ENCODE measurements at places on chromosomes 7 and 10.

- DNase-seq = no peak
These were observed 157.4 kb upstream of the MAGI2 start for GRCh38 chr7:79610748-79611304.

- no peak for DNase-seq
These were observed 8.6 kb downstream of the CALN1 start for GRCh38 chr7:72403458-72404076.

GRCh38 chr10:88186335-88186734, 322.9 kb downstream of the PTEN start:
- DNase-seq = no peak

- DNase-seq = no peak
These were observed 2.1 kb downstream of the ADK start for GRCh38 chr10:74153123-74153522.

DNA sequence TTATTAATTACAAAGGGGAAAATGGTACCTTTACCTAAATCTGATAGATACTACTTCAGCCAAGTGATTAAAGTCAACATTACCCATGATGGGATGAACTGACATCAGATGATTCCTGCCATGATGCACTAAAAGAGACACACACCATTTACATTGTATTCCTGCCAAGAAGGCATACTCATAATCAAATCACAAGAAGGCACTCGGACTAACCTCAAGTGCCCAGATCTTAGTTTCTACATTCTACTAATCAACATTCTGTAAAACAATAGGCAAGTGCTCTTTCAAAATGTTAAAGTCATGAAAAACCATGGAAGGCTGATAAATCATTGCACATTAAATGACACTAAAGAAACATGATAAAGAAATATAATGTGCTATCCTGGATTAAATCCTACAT, 44.4 kb downstream of the SLC35G1 start:
- DNase-seq = no peak

GRCh38 chr10:66748217-66748616, 177.6 kb upstream of the LRRTM3 start:
- no peak for DNase-seq

DNA sequence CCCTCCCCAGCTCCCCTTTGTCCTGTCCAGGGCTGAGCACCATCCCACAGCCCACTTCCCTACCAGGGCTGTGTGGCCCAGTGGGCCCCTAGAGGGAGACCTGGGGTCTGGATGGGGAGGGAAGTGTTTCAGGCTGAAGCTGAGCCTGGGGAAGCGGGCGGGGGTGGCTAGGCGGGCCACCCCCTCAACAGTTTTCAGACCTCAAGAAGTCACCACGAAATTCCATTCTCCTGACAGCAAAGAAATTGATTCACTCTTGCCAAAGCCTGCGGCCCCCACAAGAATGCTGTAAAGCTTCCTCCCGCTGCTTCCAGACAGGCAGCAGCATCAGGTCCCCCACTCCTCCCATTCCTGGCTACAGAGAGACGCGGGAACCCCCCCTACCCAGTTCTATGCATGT, 2.5 kb upstream of the LFNG start:
- no peak for DNase-seq

DNA sequence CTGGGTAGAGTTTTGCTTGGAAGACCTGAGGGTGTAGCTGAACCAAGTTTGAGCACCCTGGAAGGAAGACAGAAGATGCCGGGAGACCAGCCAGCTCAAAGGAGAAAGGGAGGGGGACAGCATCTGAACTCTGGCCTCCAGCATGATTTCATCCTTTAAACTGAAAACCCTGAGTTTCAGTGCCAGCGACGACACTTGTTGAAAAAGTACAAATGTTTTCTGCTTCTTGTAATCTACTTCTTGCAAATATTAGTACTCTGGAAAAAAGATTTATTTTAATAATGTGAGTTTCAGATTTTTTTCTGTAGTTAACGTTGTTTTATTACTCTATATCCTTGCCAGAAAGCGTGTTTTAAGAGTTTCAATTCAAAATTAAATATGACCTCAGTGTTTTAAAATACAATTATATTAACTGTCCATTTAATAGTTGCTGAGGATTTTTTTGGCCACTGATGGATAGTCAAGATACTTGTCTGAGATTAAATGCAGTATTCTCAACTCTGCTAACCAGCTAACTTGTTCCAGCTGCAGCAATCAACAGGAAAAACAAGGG, 227.7 kb downstream of the MGMT start:
- DNase-seq = no peak

DNA sequence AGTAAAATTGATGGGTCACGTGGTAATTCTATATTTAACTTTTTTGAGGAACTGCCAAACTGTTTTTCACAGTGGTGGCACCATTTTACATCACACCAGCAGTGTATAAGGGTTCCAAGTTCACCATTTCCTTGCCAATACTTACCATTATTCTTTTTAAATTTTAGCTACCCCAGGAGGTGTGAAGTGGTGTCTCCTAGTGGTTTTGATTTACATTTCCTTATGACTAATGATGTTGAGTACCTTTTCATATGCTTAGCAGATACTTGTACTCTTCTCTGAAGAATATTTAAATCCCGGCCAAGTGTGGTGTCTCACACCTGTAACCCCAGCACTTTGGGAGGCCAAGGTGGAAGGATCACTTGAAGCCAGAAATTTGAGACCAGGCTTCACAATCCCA, 28.5 kb downstream of the FHIP2A start:
- DNase-seq = no peak

GRCh38 chr10:4812046-4812445, 14.0 kb upstream of the AKR1E2 start:
- DNase-seq = no peak

DNA sequence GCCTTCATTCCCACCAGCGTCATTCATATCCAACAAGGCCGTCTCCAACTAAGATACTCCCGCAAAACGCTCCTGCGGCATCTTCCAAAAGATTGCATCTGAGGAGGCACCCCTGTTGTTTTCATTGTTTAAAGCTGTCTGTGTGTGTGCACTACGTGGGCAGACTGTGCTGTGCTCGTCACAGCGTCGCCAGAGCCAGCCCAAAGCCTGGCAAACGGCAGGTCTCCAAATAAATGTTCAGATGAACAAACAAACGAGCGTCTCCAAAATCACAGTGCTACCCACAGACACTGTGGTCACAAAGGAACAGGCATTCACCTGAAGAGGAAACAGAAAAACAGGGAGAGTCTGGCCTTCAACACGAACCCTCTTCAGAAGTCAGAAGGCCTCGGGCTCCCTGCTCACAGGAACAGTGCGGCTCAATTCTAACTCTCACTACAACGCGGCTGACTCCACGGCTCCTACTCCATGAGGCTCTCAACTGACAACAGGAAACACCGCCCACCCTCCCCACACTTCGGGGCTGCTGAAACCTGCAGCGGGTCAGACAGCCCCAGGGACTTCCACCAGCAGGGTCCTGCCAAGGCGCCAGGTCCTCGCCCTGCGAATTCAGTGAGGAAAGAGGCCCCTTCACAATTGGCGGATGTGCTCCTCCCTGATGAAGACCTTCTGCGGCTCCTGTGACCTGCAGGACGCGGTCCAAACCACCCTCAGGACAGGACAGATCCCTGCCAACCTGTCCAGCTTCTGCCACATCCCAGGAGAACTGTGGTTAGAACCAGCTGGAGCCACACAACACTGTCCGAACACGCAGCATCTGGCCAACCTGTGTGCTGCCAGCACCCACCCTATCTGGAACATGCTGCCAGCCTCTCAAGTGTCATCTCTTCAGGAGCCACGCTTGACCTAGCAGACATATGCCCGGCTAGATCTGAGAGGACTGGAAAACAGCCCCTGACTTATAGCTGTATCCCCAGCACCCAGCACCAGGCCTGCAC, 36.1 kb downstream of the MAD1L1 start:
- no peak for DNase-seq

GRCh38 chr7:97215556-97215955, 98.1 kb downstream of the SDHAF3 start:
- DNase-seq = no peak

DNA sequence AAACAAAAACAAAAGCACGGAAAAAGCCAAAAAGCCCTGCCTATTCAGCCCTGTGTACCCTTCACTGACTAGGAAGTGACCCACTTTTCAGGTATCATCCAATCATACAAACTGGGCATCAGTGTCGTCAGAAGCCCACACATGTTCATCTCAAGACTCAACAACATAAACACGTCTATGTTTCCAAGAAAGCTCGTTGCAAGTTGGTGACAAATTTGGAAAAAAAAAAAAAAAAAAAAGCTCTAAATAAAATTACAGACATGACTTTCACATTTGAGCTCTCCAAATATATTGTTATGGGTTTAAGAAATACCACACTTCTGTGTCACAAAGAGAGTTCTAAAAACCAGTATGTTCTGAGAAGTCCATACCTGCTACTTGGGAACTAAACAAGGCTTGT, 204.7 kb upstream of the KLF14 start:
- DNase-seq = no peak

DNA sequence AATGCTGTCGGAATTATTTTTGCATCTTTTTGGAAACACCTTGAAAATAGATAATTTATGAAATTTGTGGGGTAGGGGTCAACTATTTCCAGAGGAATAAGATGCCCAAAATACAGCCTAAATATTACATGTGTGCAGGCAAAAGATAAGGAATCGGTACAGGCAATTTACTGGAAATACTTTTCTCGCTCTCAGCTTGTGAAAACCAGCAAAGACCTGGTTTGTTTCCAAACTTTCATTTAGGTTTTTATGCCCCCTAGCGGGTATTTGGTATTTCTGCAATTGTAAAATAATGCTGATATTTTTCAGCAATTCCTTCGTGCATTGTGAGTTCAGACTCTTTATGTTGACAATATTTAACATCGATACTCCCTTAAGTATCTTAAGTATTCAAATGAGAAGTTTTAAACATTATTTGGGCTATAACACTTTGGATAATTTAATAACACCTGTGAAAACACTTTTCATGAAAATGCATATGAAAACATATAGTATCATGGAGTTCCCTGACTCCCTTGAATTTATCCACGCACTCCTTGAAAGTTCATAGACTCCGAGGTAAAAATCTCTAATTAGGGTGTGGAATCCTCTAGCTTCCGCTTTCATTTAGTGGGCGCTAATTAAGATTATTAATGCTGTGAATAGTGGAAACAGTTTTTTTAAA, 132.4 kb downstream of the TSPAN12 start:
- DNase-seq = no peak

- no peak for DNase-seq
These were observed 271.0 kb downstream of the MAD1L1 start for GRCh38 chr7:1961701-1962276.

- no peak for DNase-seq
These were observed 888.9 kb upstream of the GHITM start for GRCh38 chr10:83250396-83250795.

GRCh38 chr7:17467386-17467945, 169.0 kb downstream of the AHR start:
- no peak for DNase-seq

DNA sequence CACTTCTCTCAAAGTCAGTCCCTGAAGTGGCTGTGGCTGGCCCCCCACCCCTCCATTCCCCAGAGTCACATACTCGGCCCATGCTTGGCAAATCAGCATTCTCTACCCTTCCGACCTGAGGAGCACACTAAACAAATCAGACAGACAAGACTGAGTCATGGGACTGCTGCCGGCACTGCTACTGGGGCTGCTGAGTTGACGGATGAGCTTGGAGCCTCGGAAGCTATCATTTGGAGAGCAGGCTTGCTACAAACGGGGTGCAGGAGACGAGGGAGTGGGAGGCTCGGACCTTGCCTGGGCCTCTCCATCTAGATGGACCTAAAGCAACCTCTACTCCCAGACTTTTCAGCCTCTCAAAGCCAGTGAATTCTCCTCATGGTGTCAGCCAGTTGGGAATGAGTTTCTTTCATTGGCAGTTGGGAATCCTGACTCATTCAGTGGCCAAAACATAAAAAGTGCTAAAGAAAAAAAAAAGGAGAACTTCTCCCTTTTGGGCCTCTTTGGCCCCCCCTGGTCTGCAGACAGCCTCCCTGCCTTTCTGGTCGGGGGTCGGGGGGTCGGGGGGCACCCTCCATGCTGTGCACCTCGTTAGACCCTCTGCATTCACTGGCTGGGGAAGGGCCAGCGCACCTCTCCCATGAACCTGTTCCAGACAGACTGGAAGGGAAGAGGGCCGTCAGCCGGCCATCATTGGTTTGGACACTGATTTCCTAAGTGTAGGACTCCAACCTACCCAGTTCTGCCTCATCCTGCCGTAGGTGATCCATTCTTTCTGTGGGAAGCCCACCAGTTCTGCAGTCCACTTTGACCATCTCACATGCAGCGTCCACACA, 52.3 kb upstream of the COL13A1 start:
- no peak for DNase-seq

- DNase-seq = no peak
These were observed 68.7 kb upstream of the KLF6 start for GRCh38 chr10:3853547-3854303.

GRCh38 chr7:41771717-41772116, 68.8 kb upstream of the INHBA start:
- DNase-seq = no peak

DNA sequence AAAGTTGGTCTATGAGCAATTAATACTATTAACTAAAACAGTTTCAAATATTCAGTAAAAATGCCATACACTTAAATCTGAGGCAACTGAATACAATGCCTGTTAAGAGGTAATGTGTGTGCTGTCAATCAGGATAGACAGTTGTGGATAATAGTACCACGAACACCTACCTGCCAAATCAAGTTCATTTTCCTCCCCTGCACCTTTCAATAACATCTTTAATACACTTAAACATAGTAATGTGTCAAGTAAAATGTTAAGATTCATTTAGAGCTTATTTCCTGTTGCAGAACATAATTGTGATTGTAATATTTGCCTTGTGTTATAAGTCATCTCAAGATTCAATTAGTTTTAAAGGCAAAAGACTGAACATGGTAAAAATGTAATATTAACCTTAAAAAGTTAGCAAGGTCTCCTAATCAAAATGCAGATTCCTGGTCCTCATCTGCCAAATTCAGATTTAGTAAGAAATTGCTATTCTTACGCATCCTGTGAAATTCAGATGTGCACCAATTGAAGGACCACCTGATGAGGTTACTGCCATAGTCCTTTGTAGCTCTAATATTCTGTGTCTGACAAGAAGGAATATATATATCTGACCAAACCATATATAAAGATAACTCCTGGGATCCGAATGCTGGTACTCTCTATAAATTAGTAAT, 37.1 kb downstream of the COL1A2 start:
- no peak for DNase-seq

DNA sequence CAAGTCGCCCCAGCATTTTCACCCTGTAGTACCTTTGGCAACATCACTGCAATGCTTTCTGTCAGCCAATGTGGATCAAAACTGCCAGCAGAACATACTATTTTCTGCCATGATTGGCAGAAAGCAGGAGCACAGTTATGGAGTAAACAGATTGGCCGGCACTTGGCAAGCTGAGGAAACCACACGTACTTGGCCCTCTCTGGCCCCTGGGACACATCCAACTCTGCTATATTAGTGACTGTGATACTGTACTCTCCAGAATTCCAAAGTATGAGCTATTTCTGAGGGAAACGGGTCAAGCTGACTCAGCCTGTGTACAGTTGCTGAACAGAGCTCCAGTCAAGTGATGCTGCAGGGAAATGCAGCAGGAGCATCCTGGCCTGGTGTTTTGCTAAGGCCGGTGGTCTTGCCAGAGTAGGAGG, 39.8 kb upstream of the LANCL2 start:
- DNase-seq = no peak

All from GM12891 (cell line).